ENCODE measurements at places on chromosomes 4 and X.

GRCh38 chr4:165088366-165088765 lies 24.3 kb downstream of the TMEM192 start:
- DNase-seq, result no peak

GRCh38 chrX:154437971-154438893 lies 1.3 kb downstream of the GDI1 start:
- DNase-seq, result no peak

DNA sequence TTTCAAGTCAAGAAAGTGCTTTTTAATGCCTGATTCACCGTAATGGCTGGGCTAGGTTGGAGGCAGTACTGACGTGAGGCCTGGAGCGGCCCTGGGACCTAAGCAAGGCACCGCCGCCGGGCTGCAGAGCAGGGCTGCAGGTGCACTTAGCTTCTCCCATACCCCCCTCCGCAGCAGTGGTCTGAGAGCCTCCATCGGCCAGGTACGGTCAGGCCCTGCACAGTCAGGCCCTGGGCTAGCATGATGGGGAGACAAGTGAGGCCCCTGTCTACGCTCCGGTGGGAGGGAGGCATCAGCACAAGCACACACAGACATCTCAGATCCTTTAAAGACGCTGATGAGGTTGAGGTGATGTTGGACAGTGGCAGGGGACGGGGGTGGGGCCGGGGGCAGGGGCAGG lies 4.7 kb downstream of the MAEA start:
- DNase-seq, result no peak

DNA sequence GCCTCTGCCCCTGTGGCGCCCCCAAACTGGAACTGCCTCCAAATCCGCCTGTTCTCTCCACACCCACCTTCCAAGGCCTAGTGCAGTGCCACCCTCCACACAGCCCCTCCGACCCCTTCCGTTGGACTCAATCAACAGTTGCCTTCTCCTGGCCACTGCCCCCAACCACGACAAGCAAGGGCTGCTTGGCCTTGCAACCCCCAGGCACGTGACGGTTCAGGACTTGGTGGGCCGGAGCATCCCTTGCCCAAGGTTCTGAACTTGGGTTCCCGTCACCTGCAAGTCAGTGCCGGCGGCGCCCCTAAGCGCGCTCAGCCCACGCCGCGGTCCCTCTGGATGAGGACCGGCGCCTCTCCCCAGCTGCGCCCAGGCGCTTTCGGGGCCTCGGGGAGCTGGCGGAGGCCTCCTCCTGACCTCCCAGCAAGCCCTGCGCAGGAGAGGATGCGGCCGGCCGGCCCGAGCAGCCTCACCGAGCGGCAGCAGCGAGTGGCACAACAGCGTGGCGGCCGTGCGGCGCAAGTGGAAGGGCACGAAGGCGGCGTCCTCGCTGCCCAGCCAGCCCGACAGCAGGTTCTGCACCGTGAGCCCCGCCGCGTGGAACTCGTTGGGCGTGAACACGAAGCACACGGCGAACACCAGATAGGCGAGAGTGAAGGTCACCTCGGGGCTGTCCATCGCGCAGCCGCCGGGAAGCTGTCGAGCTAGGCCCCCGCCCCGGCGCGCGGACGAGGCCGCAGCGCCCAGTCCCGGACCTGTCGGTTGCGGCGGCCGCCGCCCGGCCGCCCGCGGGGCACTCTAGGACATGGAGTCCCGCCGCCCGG lies 750 bp downstream of the TMEM129 start:
- no peak for DNase-seq
